Stimulated activated CD8-positive, alpha-beta memory T cell treated with anti-CD3 and anti-CD28 coated beads, Interleukin-4, amount 100 ng/mL, for 4 hours (primary cell): ENCODE measurements at places on chromosomes 11 and 22.

GRCh38 chr22:48863965-48864528 is 963.6 kb downstream of the BRD1 start:
- no peak for DNase-seq

DNA sequence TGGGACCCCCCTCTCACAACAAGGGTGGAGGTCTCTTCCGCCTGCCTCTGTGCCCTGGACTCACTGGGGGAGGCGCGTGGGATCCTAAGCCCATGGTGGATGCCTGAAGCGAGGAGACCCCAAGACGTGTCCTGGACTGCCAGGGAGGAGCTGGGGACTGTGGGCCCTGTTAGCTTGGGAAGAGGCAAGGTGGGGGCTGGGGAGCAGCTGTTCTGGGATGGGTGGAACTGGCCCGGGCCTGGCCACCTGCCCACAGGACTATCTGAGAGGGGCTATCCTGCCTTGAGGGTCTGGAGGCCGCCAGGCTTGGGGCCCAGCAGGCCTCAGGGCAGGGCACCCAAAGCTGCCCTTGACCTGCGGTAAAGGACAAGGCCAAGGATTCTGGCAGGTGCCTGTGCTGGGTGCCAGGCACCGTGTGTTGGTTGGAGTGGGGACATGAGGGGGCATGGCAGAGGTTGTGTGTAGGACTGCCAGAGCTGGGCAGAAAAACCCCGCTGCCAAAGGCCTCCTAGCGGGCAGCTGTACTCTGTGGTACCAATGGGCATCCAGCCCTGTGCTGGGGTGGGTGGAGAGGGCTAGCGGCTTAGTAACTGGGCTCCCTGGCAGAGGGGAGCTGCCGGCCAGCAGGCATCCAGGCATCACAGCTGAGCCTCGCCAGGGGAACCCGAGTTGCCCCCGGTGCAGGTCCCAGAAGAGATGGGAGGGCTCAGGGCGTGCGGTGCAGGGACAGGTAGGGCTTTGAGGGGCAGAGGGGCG is 670 bp downstream of the LSP1 start:
- DNase-seq, result no peak

DNA sequence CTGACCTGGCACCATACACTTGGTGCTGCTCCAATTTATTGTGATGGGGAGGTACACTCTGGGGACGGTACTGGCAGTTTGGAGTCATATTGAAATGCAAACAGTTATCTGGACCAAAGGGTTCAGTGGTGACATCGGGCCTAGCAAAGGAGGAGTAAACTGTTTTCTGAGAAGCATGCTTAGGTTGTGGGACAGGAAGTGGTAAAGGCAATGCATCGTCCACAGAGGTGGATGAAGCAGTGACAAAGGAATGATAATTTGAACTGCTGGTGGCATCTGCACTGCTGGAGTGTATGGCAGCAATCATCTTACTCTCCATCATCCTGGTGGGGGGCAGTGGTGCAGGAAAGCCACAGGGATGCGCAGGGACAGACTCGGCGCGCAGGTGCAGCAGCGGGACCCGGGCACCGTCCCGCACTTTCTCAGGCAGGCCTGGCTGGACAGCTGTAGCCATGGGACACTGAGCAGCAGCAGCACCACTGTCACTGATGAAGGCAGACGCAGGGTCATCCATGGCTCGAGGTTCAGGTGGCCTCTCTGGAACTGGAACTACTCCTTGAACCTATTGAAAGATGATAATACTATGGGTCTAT is 28.0 kb upstream of the TP53AIP1 start:
- no peak for DNase-seq

DNA sequence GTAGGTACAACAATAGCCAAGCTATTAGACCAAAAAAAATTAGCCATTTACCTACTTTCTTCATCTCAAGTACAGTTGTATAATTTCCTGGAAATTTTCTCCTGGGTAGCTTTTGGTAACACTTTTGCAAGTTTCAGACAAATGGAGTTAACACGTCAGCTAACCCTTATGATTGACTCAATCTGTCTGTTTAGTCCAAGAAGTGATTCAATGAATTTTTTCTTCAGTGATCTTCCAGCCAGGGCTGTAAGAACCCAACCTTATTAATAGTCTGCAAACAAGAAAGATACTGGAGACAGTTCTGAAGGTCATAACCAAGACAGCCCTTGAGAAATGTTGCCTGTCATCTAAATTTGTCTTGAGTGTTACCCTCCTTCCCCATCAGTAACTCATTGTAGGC is 30.1 kb upstream of the FIBIN start:
- no peak for DNase-seq

DNA sequence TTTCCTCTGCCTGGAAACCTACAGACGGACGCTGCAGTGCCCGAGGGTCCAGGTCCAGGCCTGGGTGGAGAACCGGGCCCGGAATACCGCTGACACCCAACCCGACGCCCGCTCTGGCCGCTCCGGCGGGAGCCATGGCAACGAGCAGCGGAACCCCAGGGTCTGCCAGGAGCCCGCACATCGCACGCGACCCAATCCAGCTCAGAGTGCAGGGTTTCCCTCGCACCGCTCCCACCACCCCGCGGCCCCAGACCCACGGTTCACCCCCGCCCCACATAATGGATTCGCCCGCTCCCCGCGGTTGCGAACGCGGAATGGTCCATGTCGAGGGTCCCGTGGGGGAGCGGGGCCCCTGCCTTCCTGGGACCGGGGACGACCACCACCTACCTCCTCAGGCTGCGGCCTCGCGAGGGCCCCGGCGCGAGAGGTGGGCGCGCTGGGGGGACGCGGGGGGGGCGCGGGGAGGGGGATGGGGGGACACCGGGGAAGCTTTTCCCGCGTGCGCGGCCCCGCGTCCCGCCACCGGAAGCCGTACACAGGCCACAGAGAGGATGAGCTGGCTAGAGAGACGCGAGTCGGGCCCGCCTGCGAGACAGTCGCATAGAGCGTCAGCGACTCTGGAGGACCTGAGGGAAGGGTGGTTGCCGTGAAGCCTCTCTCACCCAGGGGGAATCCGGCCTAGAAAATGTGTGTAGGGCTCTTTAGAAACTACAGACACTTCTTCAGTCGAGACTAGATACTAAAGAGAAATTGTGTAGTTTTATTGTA is at the start of gene SSRP1:
Gene SSRP1 (minus strand): TSS at position 550 of the 768 bp plus-strand sequence. CDS start 771 bp downstream, outside the sequence.
- peak; percentile 69 for DNase-seq

- no peak for DNase-seq
Observed at GRCh38 chr11:95917193-95918036, 6.5 kb downstream of the MTMR2 start.

DNA sequence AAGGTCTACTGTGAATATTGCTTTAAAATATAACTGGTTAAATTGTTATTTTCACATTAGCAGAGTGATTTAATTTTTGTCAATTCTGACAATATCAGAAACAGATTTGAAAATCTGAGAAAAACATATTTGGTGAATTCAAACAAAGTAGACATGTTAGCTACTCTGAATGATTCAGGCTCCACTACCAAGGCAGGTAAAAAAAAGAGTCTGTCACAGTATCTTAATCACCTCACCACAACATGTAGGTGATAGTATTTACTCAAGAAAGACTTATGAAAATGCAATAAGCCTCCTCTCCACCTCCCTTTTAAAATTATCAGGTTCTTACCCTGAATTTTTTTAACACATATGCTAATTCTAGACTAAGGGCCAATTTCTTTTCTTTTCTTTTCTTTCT is 42.6 kb downstream of the DDI1 start:
- DNase-seq, result no peak

GRCh38 chr11:69563946-69564775 is 76.8 kb upstream of the CCND1 start:
- no peak for DNase-seq

DNA sequence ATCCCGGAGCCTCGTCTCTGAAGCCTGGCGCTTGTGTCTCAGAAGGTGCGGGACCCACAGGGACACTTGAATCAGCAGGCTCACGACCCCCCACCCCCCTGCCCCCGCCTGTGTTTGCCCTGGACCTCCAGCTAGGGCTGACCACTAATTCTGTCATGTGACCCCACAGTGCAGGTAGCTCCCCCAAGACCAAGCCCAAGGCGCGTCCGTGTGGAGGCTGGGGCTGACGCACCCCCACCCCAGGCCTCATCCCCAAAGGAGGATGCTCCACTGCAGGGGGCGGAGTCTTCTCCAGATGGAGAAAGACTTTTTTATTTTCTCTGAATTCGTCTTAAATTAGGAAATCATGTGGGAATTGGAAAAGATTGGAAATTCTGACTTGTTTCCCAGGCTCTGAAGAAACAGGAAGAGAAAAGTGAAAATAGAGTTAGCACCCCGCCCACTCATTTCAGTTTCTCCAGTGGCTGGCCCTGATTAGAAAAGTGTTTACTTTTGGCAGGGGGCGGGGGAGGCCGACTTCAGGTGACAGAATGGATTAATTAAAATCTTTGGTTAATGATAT is 1.0 kb upstream of the RELA start:
- DNase-seq, result no peak

- DNase-seq, result no peak
Observed at GRCh38 chr11:112455791-112456190, 195.1 kb upstream of the PLET1 start.

DNA sequence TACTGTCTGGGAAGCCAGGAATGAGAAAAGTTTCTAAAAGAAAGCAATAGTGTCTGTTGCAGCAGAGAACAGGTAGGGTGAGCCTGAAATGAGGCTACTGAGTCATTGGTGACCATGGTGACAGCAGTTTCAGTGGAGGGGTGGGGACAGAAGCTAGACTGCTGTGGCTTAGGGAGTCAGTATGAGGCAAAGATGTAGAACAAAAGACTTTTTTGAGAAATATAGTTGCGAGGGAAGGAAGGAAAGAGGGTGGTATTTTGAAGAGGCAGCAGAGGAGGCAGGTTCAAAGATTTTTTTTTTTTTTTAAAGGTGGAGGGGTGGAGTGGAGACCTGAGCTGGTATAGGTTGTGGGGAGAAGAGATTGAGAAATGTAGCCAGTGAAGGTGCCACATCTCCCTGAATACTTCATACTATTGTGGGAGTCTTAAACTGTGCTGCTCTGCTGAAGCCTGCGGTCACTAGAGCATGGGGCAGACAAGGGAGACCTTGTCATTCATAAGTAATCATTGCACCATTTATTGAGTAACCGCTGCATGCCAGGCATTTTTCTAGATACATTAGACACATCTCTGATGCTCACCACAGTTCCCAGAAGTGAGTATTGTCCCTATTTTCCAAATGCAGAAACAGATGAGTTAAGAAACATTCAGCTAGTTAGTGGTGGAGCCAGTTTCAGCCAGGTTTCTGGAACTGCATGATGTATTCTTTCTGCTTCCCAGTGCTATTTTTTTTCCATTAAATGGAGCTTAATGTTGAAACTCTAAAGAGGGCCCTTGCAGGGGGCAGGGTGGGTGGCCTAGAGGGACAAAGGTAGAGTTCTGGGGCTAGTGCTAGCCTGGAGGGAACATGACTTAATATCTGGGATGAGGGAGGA is 49.9 kb downstream of the STIM1 start:
- peak; percentile 23 for DNase-seq

DNA sequence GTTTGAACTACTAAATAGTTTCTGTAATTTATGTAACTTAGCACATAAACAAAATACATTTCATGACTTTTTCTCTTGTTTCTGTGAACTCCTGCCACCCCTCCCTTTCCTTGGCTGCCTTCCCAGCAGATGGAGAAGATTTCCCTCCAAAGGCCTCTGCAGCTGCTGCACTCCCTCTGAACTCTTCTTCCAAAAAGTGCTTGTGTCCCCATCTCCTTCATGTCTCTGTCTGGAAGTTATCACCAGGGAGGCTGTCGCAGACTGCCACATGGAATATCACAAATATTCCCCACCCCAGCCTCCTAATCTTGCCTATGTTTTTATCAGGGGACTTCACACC is 1068.3 kb downstream of the OPCML start:
- no peak for DNase-seq

DNA sequence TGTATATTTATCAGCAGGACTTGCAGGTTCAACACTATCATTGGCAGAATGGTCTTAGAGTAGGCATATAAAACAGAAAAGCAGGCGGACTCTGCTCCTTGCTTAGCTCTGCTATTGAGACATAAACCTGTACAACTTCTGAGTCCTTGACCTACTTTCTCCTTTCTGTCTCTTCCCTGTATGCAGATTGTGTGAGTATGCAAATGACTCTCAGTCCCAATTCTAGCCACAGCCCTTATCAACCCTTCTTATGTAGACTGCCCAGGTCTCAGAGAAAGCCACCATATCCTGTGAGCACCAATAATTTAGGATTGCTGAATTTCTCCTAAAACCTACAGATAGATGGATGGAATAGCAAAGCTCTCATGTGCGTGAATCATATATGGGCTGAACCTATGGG is 367.6 kb upstream of the DDI1 start:
- DNase-seq, result no peak

DNA sequence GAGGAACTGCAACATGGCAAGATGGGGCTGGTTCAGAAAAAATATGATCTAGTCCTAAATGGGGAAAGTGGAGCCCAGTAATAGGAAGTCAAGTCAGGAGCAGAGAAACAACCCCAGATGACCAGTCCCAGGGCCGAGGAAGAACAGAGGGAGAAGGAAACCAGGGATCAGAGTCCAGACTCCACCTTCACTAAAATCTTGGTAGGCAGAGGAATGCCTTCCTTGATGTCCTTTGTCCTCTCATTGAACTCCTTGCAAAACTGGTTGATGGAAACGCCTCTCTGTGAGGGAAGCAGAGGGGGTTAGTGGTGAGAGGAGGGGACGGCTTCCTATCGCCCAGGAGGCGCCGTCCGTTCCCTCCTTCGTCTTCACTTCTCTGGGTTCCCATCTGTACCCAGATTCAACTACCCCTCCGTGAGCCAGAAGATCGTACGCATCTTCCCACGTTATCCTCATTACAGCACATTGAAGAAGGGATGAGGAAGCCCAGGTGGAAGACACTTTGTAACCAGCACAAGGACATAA is 607 bp downstream of the MRPL11 start:
- no peak for DNase-seq

- no peak for DNase-seq
Observed at GRCh38 chr11:67167719-67168118, 48.7 kb downstream of the KDM2A start.

GRCh38 chr11:66126808-66127555 is 56.9 kb downstream of the PACS1 start:
- DNase-seq, result peak; percentile 12

GRCh38 chr11:117900121-117900648 is 23.7 kb upstream of the FXYD6 start:
- no peak for DNase-seq

- DNase-seq, result no peak
Observed at GRCh38 chr11:33256813-33257159, 395 bp upstream of the HIPK3 start.

DNA sequence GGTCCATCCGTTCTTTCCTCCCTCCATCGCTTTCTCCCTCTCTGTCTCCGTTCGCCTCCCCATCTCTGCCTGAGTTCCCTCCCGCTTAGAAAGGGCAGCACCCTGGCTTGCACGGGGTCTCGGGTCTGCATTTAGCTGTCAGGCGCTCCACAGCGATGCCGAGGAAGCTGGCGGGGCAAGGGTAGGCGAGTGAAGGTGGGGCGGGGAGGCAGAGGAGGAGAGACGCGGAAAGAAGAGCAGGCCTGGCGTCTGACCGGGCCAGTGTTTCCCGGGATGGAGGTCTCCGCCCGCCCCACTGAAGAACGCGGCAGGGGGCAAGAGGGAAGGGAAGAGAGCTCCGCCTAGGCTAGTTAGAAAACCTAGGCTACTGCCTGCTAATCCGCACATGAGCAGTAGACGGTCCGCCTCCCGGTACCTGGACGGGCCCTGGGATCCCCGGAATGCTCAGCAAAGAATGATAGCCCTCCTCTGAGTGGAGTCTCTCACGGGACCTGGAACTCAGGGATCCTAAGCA is 3922.5 kb upstream of the OR11H1 start:
- DNase-seq, result no peak

- no peak for DNase-seq
Observed at GRCh38 chr11:16805938-16806337, 67.5 kb downstream of the C11orf58 start.
